Lower leg skin (tissue), 4 donors: ENCODE measurements at places on chromosomes 5 and 9.

- peak; percentile 58 for DNase-seq
These were observed 4.4 kb downstream of the CEP72 start for GRCh38 chr5:616484-617039.

- DNase-seq = no peak
These were observed 33.8 kb upstream of the ANXA2R start for GRCh38 chr5:43073597-43074546.

DNA sequence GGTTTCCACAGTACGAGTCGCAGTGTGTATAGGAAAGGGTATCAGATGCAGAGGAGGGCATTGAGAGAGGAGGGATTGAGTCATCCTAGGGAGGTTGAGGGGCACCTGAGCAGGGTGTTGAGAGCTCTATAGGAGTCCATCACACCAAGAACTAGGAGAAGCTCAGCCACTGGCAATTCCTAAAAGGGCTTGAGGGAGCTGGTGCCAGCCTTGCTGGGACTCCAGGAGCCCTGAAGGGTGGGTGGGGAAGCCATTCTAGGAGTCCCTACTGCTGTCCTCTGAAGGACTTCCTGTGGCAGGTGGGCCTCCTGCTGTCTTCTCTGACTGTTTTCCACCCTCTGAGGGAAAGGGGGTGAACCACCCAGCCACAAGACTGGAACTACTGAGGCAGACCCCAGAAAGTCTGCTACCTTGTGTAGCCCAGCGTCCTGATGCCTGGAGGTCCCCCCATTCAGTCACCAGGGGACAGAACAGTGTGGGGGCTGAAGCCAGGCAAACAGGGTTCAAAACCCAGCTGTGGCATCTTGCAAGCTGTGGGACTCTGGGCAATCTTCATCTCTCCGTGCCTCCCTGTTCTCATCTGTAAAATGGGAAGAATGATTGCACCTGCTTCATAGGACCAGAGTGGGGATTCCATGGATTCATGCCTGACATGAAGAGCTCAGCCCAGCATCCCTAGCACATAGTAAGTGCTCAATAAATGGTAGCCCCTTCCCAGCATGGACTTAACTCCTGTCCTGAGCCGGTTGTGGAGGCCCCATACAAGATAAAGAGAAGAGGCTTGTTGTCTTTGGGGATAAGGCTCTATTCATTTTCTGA is 149.5 kb downstream of the C9orf50 start:
- DNase-seq = no peak

- peak; percentile 94 for DNase-seq
These were observed 5.4 kb upstream of the FOXI1 start for GRCh38 chr5:170100066-170100943.

DNA sequence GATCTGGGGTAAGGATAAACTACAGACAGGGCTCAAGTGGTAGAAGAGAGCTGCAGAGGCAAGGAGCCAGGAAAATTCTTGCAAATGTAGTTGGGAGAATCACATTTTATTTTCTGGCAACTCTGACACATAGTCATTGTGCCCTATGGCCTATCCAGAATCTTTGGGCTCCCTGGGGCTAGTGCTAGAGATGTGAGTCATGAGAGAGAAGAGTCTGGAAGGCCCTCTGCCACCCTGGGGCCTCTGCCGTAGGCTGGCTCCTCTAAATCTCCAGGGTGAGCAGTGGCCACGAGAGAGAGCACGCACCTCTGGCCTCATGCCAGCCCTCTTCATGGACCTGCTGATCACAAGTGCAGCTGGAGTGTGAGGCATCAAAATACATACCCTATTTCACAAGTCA is 74.3 kb upstream of the SSBP2 start:
- DNase-seq = peak; percentile 46

DNA sequence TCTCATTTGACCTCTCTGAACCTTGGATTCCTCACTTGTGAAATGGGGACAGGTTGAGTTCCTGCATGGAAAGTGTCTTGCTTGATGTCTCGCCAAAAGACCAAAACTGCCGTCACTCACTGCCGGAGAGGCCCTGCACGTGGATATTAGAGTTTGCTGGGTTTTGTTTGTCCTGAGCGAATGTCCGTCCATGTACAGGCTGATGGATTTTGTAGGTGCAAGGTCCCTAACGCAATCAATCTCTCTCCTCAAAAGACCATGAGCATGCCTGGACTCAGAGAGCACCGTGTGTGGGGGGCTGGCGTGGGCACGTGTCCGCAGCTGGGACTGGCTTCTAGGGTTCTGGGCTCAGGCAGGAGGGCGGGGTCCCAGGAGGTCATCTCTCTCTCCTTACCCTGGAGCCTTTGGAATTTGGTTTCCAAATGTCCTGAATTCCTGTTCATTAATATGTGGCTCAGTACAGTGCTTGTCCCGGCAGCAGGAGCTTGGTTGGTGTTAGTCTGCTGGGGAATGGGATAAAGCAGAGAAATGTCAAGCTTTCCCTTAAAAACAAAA is 146.0 kb upstream of the IER5L start:
- no peak for DNase-seq

DNA sequence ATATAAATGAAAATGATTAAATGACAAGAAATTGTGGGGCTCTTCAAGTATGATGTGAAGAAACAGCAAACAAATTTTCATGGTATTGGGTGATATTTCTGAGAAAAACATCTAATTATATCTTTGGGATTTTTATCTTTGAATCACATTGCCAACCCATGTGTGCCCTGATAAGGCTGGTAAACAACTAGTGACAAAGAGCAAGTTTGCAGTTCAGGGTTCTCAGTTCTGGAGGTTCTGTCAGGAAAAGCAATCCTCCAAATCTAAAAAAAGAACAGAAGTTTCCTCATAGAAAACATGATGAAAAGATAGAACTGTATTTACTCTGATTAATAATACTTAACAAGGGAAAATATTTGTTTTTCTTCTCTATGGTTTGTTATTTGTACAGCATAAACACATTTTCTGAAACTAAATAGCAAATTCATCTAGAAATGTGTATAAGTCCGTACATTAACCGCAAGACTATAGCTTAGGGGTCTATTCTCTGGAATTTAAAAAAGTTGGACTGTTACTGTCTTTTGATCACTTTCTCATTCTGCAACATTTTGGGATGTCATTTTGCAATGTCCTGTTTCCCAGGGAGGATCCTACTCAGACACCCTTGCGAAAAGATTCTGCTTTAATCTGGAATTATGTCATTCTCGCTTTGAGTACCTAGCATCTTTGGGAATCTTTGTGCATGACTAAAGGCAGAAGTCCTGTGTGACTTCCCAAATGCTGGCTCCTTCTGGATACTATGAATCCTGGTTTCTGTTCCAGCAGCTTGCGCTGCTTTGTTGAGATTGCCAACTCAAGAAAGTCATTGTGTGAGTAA is 308.5 kb downstream of the ADGRV1 start:
- DNase-seq = peak; percentile 42

GRCh38 chr5:45796959-45797553 is 100.9 kb upstream of the HCN1 start:
- DNase-seq = no peak

DNA sequence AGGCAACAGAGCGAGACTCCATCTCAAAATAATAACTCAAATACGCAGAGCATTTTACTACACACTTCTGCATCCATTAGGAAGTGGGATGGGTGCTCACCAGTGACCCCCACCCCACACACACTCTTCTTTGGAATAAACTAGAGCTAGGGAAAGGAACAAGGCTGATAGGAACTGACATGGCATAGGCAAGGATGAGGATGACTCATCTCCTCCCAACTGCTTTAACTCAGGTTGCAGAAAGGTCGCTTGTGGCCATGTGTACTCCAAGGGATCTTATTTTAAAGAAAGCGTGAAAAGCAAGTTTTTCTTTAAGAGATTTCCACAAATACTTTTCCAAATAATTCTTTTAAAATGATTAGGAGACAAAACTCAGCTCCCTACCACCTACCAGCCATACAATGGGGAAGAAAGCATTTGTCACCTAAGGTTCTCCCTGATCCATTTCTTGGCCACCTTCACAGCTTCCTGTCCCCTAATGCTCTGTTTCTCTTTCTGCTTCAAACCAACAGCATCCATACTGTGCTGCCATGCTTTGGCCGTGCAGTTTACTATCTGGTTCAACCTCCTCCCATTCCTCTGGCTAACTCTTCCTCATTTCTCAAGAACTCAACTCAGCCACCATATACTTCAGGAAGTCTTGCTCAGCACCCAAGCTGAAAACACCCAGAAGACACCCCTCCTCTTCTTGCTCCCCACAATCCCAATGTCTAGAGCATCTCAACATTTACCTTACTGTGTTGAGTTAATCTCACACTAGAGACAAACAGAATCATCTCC is 211.9 kb downstream of the ACTL7B start:
- no peak for DNase-seq

- no peak for DNase-seq
These were observed 9.9 kb upstream of the PTGER4 start for GRCh38 chr5:40669606-40670390.

GRCh38 chr5:38267372-38267771 is 9.0 kb downstream of the EGFLAM start:
- no peak for DNase-seq

- no peak for DNase-seq
These were observed 136.5 kb downstream of the PRR16 start for GRCh38 chr5:120600639-120601038.
